ENCODE measurements at places on chromosomes 7 and 10.

DNA sequence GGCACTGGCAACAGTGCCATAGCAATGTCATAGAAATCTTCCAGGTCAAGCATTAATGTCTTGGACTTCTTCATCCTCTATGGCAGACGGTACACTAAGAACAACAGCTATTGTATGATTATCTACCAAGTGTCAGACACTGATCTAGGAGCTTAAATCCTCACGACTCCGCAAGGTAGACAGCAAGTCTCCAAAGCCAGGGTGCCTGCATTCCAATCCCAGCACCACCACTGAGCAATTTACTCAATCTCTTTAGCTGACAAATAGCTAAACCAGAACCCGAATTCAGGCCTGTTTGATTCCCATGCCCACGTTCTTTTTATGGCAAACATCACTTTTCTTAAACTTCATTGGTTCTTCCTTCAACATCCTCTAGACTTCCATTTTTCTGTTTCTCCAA is 31.8 kb downstream of the DNMBP start:
- DNase-seq, result no peak

DNA sequence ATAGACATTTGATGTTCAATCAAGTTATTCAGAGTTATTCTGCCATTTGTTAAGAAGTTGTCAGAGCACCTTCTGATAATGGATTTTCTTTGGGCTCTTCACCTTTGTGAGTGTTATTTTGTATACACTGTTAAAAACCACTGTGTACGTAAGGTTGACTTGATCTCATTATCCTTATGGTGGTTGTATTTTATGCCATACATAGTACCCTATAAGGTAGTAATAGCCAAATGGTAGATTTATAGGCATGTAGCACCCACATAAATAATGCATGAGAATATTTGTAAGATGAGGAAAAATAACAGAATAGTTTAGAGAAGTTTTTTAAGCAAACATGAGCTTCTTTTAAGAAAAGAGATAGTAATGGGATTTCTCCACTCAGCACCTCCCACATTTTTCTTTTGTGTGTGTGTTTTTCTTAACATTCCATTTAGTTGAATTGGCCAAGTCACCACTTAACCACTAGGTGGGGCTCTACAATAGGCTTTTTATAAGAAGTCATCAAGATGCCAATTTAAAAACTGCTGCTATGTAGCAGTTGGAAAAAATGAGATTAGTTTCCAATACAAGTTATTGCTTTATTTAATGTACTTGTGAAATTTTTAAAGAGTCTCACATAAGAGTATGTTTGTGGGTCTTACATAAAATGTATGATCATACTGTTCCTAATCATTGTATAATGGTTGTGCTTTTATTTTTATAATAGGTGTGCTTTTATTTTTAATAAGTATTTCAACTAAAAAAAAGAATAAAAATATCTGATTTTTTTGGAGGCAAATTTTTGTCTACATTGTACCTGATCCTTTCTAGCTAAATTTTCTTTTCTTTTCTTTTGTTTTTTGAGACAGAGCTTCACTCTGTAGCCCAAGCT is 41.1 kb upstream of the STMP1 start:
- peak; percentile 84 for DNase-seq

GRCh38 chr10:14185316-14186045 is 145.2 kb downstream of the FRMD4A start:
- peak; percentile 82 for DNase-seq

GRCh38 chr10:69056536-69057260 is 31.2 kb upstream of the SRGN start:
- no peak for DNase-seq

GRCh38 chr7:116669769-116670168 is 2.2 kb upstream of the MET start:
- no peak for DNase-seq

- peak; percentile 30 for DNase-seq
Observed at GRCh38 chr10:21531164-21531563, 2.9 kb upstream of the MLLT10 start.

DNA sequence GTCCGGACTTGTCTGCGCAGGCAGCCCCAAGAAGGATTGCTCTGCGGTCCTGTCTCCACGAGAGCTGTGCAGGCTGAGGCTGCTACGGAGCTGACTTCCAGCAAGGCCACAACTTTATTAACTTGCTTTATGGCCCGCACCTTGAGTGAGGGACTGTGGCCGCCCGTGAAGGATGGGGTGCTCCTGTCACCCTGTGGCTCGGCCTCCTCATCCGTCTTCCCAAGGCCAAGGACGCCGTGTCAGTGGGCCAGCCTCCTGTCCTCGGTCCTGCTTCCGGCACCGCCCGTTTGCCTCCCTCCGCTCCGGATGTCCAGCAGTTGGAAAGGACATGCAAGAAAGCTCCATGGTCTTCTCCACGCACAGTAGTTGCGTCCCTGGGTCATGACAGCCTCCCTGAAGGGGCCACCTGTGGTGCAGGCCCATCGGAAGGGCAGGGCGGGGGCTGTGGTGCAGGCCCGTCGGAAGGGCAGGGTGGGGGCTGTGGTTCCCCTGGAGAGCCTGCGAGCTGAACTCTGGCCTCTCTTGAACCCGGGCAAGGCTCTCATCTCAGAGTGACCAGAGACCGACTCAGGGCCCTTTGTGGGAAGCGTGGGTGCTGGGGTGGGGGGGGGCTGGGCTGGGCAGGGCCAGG is 87.1 kb downstream of the NKX6-2 start:
- DNase-seq, result no peak

DNA sequence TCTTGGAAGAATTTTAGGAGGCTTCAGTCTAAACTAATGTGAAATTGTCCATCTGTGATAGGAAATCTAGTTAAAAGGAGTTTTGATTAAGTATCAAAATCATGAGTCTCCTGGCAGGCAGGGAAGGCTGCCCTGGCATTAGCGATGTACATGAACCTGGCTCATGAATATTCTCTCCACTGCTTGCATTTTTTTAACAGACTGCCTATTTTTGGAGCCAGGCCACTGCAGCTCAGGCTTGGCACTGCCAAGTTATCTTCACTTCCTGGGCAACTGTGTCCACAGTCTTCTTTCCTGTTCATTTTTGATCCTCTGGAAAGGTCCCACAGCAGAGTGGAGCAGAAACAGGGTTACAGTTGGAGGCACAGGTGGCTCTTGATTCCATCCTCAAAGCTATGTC is 7.0 kb downstream of the GPR26 start:
- no peak for DNase-seq

DNA sequence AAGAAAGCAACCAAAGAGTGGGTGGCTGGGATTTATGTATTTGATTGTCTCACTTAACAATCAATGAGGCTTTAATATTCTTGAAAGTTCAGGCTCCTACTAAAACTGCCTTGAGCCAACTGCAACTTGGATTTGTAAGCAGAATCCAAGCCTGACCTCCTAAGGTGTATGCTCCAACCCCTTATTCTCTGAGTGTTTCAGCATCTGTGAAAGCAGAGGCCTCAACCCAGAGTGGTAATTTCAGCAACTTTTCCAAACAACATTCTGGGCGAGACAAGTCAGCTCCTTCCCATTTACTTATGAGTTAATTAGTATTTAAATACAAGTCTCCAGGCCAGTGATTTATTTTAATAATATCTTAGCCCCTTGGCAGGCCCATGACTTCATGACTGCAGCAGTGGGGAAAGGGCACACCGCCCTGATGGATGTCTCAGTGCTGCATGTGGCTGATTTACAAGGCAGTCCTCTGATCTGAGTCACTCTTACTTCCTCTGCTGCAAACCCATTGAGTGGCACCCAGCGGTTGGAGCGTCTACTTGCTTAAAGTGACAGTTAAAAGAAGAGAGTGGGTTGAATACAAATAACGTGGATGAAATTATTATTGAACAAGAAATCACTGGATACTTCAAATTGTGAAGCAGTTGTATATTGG is 209.1 kb downstream of the TRIL start:
- peak; percentile 85 for DNase-seq

GRCh38 chr10:33006342-33006887 is 48.4 kb upstream of the ITGB1 start:
- no peak for DNase-seq

- DNase-seq, result no peak
Observed at GRCh38 chr10:7773845-7774801, 13.7 kb downstream of the KIN start.

DNA sequence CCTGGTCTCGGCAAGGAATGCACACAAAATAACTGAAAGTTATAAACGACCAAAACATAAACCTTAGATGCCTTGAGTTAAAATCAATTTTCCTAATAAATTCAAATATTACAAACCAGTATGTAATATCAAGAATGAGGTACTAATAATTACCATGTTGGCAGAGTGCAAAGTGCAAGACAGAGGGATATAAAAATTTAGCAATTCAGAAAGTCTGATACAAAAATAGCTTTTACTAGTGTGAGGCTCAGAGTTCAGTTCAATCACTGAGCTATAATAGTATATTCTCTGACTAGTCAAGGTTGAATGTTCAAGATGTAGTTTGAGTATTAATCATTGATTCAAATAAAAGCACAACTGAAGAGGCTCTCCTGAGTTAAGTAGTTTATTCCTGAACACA is 4.8 kb upstream of the AUTS2 start:
- no peak for DNase-seq

GRCh38 chr10:68052463-68052862 is 22.6 kb downstream of the HERC4 start:
- no peak for DNase-seq

- DNase-seq, result peak; percentile 63
Observed at GRCh38 chr7:105916603-105917002, 40.2 kb upstream of the ATXN7L1 start.

- DNase-seq, result no peak
Observed at GRCh38 chr7:102304668-102305067, 18.0 kb downstream of the SH2B2 start.

- no peak for DNase-seq
Observed at GRCh38 chr7:124246262-124246863, 213.5 kb upstream of the TMEM229A start.

DNA sequence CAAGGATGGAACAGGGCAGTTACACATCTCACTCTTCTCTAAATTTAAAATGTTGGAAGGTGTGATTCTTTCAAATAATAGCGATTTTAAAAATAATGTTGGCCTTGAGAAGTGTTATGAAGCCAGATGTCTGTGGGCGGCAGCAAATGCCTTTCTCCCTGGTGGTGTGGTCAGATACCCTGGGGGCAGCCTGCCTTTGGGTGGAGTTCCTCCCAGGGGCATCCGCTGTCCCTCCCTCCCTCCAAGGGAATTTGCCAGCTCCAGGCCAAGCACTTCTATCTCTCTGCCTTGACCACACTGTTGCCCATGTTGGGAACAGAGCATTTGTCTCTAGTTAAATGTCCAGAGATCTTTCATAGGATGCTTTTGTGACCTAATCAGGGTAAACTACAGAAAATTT is 121.4 kb downstream of the POU6F2 start:
- DNase-seq, result peak; percentile 11

DNA sequence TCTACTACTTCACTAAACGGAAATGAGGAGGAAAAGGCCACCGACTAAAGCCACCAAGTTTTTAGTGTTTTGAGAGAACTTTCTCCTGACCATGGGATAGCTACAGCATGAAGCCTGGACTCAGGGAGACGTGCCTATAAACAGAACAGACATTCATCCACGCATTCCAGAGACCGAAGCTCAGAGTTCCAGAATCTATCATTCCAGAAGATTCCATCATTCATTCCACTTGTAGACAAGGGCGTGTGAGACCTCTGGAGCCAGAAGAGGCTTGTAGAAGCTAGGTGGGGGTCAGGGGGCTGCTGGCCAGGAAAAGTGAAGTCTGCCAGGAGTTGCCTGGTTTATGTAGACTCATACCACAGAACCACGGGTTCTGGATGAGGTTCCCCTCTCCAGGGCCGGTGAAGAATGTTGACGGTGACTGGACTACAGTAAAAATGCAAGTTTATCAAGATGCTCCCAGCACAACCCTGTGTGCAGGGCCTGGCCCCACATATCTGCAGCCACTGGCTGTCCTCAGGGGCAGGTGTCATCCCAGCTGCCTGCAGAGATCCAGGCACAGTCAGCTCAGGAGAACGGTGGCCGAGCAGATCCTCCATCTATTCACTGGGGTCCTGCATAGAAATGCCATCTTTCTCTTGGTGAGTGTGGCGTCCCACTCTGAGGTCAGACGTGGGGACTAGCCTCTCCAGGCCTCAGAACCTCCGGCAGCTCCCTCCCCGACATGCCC is 215.7 kb downstream of the USP6NL start:
- DNase-seq, result no peak

- DNase-seq, result peak; percentile 64
Observed at GRCh38 chr10:51422311-51423120, 276.9 kb downstream of the CSTF2T start.

DNA sequence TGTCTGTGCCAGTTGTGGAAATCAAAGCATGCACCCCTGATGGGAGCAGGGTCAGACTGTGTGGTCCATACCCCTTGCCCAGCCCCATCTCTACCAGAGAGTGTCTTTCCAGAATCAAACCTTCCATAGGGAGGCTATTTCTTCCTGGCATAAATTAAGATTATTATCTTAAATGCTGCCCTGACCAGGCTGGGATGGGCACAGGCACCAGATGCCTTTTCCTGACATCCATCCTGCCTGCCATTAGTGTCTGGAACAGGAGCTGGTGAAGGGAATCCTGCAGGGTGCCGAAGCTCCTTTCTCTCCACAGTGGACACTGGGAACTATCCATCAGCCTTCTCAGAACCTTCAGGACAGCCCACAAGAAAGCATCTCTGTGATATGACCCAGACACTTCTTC is 296.3 kb downstream of the GRID1 start:
- no peak for DNase-seq

GRCh38 chr7:146805082-146805481 is 688.5 kb downstream of the CNTNAP2 start:
- DNase-seq, result peak; percentile 0

- DNase-seq, result no peak
Observed at GRCh38 chr7:42614636-42615035, 297.2 kb downstream of the C7orf25 start.

DNA sequence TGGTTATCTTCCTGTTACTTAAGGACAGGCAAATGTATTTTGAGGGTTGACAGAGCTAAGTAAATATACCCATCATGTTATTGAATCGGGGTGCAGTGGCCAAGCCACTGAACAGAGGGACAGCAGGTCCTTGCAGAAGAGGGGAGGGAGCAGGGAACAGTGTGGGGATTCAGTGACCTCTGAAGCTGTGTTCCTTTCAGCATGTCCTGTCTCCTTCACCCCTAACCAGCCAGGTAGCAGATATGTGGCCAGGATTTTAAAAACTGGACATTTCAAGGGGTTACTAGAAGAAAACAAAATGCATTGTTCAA is 12.7 kb downstream of the ANK3 start:
- no peak for DNase-seq

DNA sequence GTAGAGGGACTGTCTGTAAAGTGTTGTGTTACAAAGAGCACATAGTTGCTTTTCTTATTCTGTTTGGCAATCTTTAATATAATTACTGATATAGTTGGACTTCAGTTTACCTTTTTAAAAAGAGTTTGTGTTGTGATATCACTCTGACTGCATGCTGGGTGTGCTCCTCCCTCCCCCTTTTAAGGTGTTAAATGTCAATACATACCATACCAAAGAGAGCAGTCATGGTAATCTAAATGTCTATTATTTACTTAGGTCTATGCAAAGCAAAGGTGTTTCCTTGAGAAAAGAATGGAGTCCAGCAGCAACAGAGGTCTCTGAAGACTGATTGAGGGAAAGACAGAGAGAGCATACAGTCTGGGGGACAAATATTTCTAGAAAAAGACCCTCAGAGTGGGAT is 275.1 kb upstream of the NRP1 start:
- DNase-seq, result no peak

All from EL (cell line).